ENCODE measurements at places on chromosomes 1 and 21.

DNA sequence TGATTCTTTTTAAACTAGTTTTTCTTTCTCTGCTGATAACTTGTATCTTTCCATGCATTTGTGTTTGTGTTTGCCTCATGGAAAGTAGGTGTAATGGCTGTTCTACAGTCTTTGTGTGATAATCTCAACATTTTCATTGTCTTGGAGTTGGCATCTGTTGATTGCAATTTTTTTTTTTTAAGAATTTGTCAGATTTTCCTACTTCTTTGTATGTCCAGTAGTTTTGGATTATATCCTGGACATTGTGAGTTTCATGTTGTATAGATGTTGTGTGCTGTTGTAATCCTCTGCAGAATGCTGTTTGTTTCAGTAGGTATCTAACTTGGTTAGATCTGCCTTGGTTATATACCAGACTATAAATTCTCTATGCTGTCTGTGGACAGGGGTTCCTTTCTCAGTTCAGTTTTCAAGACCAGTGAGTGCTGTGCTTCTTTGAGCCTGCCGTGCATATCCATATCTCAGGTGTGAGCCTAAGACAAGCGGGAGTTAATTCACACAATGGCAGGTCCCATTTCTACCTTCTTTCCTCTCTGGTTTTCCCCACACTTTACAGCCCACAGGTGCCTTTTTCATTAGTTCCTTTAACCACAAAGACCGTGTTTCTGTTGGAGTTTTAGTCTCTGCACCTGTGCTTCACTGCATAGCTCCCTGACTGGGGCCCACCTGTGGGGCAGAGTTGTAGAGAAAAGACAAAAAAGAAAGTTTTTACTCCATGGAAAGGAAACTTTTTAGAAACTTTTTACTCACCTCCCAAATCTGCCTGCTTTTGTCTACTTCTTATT lies 69.9 kb downstream of the ITSN1 start:
- DNase-seq, result no peak

- no peak for DNase-seq
Measured at GRCh38 chr1:243924588-243925349, 74.7 kb upstream of the AKT3 start.

- no peak for DNase-seq
Measured at GRCh38 chr1:110864287-110864686, 8.7 kb upstream of the CD53 start.

GRCh38 chr1:204196068-204196795 lies at the start of gene KISS1:
Gene KISS1, minus strand, starts transcription at chr1:204196491. Its CDS starts 3,615 bp downstream, at chr1:204192876.
- no peak for DNase-seq

DNA sequence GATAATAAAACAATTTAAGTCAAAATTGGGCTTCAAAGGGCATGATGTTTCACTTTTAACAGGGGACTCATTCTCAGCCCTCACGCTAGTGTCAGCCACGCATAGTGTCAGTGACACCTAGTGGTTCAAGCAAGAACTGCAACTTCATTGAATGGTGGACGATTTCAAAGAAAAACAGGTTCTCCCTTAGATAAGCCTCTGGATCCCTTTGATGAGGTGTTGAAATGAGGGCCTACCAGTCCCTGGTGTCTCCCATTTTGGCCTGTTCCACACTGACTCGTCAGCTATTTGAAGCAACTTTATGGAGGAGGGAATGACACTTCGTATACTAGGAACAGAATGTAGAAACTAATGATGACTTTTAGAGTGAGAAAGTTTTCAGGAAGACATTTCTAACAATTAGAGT lies 56.2 kb downstream of the FCRL5 start:
- DNase-seq, result peak; percentile 31

DNA sequence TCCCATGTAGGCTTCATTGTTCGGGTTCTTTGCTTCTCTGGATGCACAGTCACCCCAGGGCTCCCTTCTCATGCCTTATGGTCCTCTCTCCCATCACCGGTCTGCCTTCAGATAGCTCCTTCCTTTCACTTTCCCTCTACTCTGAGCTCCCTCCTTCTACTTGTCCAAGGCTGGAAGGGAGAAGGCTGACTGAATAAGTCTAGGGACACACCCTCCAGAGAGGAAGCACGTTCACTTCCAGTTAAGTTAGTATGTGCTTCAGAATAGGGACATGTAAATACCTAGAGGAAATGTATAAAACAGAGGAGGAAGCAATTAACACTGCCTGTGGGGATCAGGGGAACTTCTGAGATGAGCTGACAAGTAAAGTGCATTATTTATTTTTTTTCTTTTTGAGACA lies 23.5 kb downstream of the CXADR start:
- DNase-seq, result no peak

DNA sequence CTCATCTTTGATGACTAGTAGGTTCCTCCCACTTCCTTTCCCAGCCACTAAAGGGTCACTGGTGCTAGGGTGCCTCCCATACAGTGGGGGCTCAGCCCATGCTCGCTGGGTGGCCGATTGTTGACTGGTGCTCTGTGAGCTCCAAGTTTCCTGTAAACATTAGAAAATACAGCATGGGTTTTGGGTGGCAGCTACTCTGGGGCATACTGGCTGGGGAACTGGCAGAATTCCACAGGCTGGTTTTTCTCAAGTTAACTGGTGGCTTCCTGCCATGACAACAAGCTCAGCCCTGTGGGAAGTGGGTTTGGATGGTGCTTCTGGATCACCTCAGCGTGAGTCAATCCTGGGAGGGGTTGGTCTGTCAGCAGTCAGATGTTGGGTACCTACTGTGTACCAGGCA lies 28.7 kb upstream of the CRNN start:
- no peak for DNase-seq

GRCh38 chr1:65769636-65770035 lies 23.1 kb upstream of the PDE4B start:
- DNase-seq, result no peak

DNA sequence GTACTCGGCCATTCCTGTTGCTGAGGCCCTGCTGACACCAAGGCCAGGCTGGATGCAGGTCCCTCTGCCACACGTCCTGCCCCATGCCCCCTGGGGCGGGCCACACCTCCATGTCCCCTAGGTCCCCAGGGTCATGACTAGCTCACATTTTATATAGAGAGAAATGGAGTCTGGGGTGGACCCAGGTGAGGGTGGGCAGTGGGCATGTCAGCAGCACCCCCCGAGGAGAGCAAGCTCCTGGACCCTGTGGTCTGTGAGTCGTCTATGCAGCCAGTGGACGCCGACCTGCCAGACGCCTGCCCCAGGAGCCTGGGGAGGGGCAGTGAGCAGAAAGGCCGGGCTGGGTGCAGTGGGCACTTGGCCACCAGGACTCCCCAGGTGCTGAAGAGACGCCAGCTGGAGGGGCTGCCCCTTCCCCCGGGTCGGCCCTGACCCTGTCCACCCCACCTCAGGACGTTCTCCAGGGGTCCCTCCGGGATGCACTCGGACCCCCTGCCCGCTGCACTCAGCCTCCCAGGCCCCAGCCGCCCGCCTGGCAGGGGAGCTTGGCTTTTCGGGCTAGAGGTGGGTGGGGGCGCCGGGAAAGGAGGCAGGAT lies 15.9 kb downstream of the SAMD11 start:
- DNase-seq, result no peak

GRCh38 chr1:204288021-204288588 lies 71.6 kb downstream of the PLEKHA6 start:
- no peak for DNase-seq

DNA sequence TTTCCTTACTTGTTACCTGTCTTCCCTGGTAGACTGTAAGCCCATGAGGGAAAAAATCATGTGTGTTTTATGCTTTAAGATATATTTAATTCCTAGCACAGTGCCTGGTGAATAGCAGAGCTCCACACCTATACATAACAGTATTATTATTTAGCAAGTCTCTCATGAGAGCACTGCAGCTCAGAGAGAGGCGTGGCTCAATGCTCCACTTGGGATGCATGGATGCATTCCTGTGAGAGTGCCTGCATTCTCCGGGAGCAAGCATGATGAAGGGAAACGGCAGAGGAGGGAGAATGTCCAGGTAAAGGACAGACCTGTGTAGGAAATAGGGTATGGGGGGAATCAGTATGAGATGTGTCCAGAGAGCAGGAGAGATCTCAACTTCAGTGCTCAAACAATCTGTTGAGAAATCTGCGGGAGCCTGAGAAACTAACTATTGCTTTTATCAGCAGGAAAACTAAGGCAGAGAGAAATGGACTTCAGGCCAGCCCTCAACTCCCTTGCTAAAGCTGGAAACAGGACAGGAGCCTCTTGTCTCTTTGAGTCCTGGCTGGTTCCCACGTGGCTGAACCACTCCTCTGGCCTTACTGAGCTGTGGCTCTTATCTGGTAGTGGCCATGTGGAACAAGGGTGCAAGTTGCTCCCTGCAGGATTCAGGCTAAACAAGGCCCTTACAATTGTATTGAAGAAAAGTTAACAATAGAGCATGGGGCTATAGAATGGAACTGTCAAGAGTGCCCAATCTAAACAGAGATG lies 113.1 kb downstream of the KCNN3 start:
- DNase-seq, result no peak

DNA sequence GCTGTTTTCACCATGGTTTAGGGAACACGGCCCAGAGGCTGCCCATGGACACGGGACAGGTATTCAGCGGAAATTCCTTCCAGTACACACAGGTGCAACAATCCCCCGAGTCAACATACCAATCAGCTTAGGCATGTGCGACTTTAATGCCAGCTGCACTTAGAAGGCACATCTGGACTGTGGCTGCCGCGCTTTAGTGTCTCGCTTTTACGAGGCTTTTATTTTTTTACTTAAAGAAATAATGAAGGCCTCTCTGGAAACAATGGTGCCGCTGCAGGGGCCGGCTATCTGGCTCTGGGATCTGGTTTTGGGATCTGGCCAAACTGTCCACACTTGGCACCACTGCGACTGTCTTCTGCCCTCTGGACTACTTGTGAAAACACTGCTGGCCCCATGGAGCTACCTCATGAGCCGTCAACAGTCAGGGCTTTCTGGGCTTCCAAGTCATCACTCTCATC lies 55.5 kb downstream of the SLC66A1 start:
- DNase-seq, result no peak

GRCh38 chr1:96357141-96357765 lies 364.3 kb upstream of the PTBP2 start:
- no peak for DNase-seq

DNA sequence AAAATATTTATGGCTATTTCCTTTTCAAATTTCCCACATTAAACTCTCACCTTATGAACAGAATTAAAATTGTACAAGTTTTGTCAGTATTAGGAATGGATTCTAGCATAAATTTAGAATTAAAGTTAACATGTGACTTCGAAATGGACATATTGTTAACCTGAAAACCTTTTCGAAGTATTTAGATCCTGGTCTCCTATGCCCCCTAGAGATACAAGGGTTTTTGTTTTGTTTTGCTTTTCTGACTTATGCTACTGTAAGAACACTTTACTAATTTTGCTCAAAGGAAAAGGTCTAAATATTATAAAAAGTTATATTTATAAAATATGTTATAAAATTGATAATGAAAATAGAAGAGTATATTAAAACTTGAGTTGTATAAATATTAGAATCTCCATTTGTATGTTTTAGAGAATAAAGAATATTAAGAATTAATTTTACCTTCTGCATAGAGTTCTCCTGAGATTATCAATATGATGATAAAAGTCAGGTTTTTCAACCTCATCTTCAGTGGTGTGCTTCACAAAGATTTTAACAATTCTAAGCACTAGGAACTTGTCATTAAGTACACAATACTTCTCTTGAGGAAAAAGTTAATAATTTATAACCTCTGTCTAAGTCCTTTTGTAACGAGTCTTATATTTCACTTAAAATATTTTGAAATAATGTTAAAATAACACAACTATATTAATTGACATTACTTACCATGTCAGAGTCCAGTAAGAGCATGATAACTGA lies at the start of gene F13B:
TSS of gene F13B (minus strand) at position 542 of the 738 bp plus-strand sequence. CDS start at position 505, 37 bp downstream.
- DNase-seq, result no peak

DNA sequence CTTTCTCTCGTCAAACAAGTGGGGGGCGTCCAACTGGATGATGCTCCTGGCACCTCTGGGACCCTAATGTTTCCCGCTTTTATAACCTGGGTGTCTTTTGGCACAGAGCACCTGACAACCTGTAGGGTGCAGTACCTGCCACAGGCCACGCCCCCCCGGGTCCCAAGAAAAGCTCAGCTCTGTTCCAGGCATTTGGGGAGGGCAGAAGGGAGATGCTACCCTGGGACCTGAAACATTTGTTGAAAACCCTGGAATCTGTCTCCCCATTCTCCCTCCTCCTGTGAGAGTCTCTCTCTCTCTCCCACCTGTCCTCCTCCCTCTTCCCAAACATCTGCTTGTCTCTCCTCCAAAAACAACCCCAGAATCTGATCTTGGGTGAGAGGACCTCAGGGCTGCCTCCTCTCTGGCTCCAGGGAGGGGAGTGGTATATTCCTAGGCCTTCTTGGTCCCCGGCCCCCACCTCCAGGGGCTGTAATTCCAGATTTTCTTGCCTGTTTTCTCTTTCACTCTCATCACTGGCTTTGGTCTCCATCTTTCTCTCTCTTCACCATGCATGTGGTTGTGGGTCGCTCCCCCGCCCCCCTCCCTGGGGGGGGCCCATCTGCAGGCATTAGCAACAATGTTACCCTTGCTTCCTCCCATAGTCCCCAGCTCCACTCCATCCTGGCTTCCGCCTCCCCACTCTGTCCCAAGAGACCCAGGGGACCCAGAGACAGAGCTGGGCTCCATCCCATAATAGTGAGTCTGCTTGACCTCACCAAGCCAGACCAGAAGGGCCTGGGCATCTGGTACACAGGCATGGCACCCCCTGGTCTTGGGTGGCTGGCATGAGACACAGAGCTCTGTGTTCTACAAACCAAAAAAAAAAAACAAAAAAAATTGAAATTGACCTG lies 4.1 kb downstream of the AHDC1 start:
- no peak for DNase-seq

GRCh38 chr1:161864577-161864976 lies 98.5 kb downstream of the ATF6 start:
- DNase-seq, result no peak

DNA sequence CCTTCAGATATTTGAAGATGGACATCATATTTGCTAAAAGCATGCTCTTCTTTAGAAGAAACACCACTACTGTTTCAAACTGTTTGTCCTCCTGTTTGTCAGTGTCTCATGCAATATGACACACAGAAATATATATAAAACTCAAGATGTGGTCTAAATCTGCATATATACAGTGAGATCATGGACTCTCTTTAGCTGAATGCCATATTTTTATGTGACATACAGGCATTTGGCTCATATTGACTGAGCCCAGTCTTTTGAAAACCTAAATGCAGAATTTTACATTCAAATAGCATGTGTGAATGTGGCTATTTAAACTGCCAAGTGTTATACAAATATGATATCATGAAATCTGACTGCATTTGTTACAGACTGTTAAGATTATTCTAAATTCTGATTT lies 18.4 kb downstream of the GDAP2 start:
- DNase-seq, result no peak

- no peak for DNase-seq
Measured at GRCh38 chr1:236338096-236338495, 56.0 kb upstream of the EDARADD start.
